Retinal pigment epithelial cell (primary cell): ENCODE measurements at places on chromosomes 2 and 18.

DNA sequence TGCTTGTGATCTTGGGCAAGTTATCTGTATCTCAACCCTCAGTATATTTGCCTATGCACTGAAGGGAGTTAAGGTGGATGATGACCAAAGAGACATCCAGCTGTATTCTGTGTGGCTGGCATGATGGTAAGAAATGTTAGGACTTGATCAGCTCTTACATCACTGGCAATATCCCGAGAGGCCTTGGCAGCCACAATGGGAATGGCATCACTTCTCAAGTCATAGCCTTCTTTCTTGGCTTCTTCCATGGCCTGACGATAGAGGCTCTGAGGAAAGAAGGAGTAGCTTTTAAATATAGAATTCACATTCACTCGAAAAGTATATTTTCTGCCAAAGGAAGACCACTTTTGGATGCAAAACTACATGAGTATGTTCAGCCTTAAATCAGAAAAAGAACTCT lies 113.5 kb downstream of the NEB start:
- DNase-seq, result no peak

GRCh38 chr2:19819097-19820065 lies 82.4 kb downstream of the TTC32 start:
- DNase-seq, result no peak

DNA sequence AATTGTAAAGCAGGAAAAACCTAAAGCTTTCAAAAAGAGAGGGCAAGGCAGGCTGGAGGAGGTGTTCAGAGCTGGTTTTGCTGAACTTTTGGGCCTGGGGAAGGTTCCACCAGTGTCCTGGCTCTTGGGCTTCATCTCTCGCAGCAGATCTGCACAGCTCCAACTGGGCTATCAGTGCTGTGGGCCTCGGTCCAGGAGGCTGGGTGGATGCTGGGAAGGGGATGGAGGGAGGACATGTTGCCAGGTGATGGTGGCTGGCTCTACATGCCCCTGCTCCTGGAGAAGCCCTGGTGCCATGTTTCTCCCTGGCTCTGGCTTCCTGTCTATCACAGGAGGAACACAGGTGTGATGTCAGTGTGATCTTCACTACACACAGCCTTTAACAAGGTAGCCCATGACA lies 187.1 kb downstream of the SH3RF3 start:
- DNase-seq, result no peak

GRCh38 chr2:46335391-46336282 lies 38.4 kb downstream of the EPAS1 start:
- peak; percentile 76 for DNase-seq

DNA sequence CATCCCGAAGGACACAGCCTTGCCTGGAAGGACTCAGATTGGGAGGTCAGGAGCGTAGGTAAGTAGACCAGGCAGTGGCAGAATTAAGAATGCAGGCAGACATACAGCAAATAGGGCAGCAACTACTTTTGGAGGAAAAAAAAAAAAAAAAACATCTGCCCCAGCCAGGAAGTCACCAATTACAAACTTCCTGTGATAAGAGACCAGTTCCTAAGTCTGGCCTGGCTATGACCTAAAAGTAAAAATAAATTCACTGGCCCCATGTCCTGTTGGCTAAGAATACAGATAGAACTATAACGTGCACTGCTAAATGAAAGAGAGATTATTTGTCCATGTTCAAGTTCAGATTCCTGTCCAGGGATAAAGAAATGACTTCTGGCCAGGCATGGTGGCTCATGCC lies 45.2 kb upstream of the NOSTRIN start:
- no peak for DNase-seq

- no peak for DNase-seq
Observed at GRCh38 chr18:68791801-68792200, 6.1 kb upstream of the CCDC102B start.

DNA sequence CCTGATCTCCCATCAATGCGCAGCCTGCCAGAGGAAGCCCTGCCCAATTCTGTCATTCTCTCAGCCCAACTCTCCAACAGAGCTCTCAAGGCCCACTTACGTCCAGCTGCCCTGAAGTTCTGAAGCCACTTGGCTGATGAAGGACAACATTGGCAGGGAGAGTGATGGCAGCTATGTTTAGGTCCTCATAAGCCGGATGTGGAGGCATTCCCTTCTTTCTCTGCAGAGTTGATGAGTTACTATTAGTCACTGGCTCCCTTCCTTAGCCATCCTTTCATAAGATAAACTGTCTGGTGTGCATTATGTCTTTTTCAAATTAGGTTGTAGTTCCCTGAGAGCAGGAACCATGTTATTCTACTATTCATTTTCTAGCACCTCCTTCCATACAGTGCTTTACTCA lies 22.5 kb upstream of the TACR1 start:
- DNase-seq, result no peak

- no peak for DNase-seq
Observed at GRCh38 chr18:34219651-34220050, 5.1 kb downstream of the NOL4 start.

- DNase-seq, result no peak
Observed at GRCh38 chr2:134178138-134178877, 75.6 kb upstream of the MGAT5 start.

GRCh38 chr2:241992753-241993152 lies 123.2 kb downstream of the RTP5 start:
- DNase-seq, result no peak
